Fibroblast of upper back skin (primary cell): ENCODE measurements at places on chromosomes 5 and 9.
A peak's percentile ranks its signal among the peaks of the same experiment; 100 is the strongest.

- DNase-seq = no peak
Measured at GRCh38 chr5:119239119-119239417, 116.8 kb upstream of the TNFAIP8 start.

GRCh38 chr9:91179237-91180138 is 182.2 kb downstream of the AUH start:
- peak; percentile 81 for DNase-seq

GRCh38 chr5:171388816-171389168 is 1.1 kb downstream of the NPM1 start:
- DNase-seq = no peak

DNA sequence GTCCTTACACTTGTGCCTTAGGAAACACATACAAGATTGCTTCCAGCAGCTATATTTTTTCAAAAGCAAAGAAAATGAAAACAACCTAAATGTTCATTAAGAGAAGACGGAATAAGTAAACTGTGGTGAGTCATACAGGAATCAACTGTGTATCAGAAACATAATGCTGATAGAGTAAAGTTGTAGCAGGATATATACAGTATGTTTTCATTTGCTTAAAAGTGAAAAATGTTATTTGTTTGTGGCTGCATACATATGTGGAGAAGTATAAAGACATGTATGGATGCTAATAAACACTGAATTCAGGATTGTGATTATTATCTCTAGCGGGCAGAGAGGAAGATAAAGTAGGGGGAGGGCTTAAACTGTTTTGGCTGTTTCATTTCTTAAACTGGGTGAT is 8.3 kb downstream of the DCTN4 start:
- no peak for DNase-seq

GRCh38 chr5:76570153-76570552 is 53.0 kb downstream of the F2RL2 start:
- no peak for DNase-seq

- DNase-seq = no peak
Measured at GRCh38 chr9:75152416-75152815, 64.1 kb downstream of the OSTF1 start.

DNA sequence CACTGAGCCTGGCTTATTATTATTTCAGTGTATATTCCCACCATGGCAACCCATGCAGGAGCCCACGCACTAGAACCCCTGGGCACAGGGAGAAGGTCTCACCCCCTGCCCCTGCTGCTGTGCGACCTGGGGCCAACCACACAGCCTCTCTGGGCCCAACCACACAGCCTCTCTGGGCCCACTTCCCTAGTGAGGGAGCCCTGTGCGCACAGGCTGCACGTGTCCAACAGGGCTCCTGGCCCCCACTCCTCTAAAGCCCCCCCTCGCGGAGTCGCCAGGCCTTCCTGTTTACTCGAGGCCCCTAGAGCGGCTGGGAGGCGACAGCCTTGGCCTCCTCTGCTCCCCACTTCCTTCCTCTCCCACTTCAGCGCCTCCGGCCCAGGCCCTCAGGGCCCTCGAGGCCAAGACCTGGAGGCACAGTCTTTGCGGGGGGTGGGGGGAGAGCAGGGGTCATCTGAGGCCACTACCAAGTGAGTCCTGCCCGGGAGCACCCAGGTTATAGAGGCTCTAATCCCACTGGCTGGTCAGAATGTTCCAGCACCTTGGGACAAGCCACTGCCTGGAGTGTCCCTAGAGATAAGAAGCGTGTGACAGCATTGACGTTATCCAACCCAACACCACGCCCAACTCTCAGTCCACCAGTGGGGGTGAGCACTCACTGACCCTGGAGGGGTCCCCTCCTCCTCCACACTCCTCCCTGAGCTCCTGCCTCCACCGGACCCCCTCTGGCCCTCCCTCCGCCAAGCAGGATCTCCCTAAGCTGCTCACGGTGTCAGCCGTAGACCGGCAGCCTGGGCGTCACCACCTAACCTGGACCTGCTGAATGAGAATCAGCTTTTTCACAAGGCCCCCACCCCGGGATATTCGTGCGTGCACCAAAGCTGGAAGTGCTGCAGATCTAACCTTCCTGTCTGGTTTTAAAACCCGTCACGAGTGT is 7.9 kb upstream of the ENG start:
- DNase-seq = no peak

DNA sequence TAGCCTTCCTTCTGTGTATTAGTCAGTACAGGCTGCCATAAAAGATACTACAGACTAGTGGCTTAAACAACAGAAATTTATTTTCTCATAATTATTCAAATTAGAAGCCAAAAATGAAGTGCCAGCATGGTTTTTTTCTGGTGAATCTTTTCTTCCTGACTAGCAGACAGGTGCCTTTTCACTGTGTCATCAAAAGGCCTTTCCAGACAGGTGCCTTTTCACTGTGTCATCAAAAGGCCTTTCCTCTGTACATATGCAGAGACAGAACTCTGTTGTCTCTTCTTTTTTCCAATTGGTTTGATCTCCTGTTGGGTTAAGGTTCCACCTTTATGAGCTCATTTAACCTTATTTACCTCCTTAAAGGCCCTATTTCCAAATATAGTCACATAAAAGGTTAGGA is 599.9 kb downstream of the ISL1 start:
- DNase-seq = no peak

- DNase-seq = no peak
Measured at GRCh38 chr9:27367175-27367798, 70.3 kb upstream of the EQTN start.

- DNase-seq = no peak
Measured at GRCh38 chr5:139210585-139210984, 12.4 kb upstream of the SIL1 start.

DNA sequence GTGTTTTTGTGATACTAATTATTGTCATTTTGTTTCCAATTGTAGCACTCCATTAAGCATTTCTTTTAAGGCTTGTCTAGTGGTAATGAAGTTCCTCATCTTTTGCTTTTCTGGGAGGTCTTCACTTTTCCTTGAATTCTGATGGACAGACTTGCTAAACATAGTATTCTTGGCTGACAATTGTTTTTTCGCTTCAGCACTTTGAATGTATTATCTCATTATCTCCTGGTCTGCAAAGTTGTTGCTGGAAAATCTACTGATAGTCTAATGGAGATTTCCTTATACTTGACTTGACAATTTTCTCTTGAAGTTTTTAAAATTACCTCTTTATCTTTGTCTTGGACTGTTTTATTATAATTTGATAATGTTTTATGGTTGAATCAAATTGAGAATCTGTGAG is 147.5 kb downstream of the FAM174A start:
- DNase-seq = no peak

GRCh38 chr5:143318833-143319232 is 84.7 kb downstream of the NR3C1 start:
- DNase-seq = no peak

DNA sequence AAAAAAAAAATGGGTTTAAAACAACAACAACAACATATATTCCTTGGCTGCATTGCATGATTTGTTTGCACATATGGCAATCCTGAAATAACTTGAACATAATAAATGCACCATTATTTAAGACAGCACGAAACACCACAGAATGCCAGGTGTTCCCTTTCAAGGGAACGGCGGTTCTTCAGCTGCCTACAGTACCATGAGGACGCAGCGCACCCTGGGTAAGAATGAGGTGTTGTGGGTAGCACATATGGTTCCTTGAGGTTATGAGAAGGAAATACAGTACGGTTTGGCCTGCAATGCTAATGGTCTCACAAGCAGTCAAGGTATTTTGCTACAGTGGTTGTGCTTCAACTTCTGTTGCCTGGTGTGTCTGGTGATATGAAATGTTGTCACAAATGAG is 174.8 kb downstream of the SLC12A2 start:
- no peak for DNase-seq

DNA sequence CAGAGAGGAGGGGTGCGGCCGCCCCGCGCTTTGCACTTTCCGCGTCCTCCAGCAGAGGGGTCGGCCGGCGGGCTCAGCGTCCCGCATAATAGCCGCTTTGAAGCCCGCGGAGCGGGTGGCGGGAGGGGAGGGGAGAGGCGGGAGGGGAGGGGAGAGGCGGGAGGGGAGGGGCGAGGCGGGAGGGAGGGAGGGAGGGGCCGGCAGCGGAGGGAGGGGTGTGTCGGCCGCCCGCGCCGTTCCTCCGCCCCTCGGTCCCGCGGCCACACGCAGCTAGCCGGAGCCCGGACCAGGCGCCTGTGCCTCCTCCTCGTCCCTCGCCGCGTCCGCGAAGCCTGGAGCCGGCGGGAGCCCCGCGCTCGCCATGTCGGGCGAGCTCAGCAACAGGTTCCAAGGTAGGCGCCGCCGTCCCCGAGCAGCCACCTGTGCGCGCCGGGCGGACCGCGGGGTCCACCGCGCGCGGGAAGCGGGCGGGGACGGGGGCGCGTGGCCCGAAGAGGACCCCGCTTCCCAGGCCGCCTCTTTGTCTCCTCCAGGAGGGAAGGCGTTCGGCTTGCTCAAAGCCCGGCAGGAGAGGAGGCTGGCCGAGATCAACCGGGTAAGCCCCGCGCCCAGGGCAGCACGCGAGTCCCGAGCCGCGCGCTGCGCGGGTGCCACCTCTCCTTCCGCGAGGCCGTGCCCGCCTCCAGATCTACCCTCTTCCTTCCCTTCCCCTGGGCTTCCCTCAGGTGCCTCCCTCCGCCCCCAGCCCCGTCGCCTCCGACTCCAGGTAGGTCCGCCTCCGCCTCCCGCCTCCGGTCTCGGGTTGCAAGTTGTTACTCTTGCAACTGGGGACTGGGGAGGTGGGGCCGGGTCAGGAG is at the start of gene AIF1L:
Gene AIF1L (plus strand): TSS at position 263 of the 857 bp plus-strand sequence. CDS start 99 bp downstream, at position 362.
- no peak for DNase-seq

DNA sequence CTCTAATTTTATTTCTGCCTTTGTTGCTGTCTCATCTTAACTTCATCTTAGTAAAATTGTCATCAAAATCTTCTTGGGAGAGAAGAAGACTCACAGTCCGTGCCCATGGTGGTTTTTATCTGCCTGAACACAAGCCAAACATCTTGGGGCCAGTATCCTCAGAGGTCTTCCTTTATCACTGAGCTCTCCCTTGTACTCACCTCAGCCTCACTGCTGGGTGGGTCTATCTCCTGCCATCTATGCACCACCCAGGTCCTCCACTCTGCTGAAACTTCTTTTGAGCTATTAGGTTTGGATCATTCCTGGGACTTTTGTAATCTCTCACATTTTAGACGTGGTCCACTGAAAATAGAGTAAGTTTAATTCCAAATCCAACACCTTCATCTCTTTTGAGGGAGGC is 116.3 kb upstream of the EPB41L4A start:
- DNase-seq = no peak

GRCh38 chr5:457195-457961 is 14.4 kb downstream of the EXOC3 start:
- DNase-seq = no peak

DNA sequence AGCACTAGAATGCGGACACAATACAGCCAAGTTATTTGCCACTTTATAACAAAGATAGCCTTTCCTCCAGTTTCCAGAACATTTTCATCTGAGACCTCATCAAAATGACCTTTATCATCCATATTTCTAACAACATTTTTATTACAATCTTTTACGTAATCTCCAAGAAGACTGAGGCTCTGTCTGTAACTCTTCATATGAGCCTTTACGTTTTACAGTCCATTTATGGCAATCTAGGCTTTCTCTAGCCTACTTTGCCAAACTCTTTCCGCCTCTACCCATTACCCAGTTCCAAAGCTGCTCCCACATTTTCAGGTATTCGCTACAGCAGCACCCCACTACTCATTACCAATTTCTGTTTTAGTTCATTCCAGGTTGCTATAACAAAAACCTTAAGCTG is 8.2 kb upstream of the SEMA5A start:
- no peak for DNase-seq

DNA sequence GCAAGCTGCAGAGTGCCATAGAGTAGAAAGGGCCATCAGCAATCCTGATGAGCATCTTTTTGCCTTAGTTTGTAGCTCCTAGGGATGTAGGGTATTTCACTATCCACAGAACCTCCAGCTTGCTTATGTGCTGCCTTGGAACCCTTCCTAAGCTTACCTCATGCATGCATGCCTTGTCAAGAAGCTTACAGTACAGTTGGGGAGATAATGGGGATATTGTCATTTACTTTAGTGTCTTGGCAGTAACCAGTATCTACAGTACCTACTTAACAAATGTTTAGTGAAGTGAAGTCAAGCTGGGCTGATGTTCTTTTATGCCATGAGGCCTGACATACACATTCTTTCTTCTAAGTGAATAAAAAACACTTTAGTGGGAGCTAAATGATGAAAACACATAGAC is 164.6 kb upstream of the PPP1R2B start:
- no peak for DNase-seq

- DNase-seq = no peak
Measured at GRCh38 chr5:135317286-135317685, 81.7 kb downstream of the MACROH2A1 start.

DNA sequence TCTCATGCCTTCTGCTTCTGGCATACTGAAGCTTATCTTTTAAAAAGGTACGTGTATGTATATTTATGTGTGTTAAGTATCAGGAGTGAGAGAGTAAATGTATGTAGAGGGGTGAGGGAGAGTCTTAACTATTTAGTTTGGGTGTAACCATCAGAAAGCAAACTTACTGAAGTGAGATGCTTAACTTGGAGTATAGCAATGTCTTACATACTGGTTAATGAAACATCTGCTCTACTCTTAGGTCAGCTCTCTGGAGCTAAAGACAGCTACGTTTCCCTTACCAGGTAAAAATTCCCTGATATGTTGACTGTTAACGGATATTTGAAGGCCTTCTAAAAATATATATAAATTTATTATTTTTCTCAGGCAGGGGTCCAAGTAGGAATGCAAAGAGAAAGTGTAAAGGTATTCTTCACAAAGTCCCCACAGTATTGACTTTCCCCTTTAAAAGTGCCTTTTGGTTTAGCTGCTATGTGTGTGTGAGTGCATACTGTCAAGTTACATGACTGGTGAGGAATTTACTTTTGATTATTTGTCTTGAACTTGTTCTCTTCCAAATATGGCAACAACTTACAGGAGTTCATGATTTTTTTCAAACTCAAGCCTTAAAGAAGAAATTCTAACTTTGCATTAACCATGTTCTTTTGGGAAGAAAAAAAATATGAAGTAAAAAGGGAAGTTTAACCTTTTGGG is 12.3 kb upstream of the C5orf24 start:
- peak; percentile 61 for DNase-seq

GRCh38 chr5:142542906-142543305 is 143.0 kb downstream of the FGF1 start:
- peak; percentile 72 for DNase-seq

DNA sequence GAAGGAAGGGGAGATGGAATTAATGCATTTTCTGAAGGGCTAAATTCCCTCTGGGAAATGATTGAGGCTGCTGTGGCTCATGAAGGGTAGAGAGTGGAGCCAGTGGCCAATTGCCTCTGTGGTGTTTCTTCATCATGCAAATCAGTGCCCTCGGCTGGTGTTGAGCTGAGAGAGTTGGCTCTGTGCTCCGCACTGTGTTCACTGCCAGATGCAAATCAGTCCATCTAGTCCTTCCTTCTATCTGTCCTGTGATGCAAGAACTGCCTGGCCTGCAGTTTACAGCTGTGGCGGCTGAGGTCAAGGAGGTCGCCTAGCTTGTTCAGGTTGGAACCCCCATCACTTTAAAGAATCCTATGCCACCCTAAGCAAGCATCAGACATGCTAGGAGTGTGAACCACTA is 6.0 kb downstream of the TMEM171 start:
- no peak for DNase-seq

- peak; percentile 78 for DNase-seq
Measured at GRCh38 chr9:35882263-35882848, 12.2 kb upstream of the OR13J1 start.

- DNase-seq = peak; percentile 48
Measured at GRCh38 chr5:137360607-137361006, 138.5 kb downstream of the SPOCK1 start.
